Omental fat pad (tissue), 4 donors: ENCODE measurements at places on chromosomes 6 and 20.

DNA sequence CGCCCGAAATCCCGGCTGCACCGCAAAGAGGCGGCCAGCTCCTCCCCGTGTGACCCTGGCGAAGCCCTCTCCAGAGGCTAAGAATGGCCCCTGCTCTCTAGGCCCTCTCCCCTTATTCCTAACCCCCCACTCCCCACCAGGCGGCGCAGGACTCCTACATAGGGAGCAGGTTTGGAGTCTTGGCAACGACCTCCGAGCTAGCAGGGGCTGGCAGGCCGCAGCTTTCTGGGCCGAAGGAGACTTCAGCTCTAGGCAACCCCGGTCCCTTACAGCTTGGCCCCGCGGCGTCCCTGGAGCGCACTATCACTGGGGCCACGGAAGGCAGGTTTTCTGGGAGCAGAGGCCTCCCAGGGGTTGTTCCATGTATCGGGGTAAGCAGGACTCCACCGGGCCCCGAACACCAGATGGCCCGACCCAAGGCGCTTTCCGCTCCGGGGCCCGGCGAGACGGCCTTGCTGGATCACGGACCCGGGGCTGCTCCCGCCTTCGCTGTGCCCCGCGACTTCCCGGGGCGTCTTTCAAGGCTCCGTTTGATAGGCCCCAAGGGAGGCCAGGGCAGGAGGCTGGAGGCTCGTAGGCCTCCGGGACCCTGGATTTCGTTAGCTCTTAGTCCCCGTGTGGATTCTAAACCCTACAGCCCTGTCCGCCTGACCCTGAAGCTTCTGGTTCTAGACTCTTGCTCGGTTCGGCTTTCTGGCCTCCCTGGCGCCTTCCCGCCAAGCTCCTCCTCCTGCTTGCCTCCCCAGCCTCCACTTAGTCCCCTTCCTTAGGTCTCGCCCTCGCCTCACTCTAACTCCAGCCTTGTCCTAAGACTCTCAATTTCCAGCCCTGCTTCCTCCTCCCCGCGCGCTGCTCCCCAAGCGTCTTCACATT is 1.9 kb downstream of the SLC32A1 start:
- DNase-seq: no peak

- DNase-seq: no peak
These were observed 1.2 kb downstream of the OGFRL1 start for GRCh38 chr6:71289802-71290175.

GRCh38 chr20:59137532-59137931 is 26.1 kb upstream of the ZNF831 start:
- DNase-seq: no peak

- no peak for DNase-seq
These were observed 2.0 kb downstream of the EDEM2 start for GRCh38 chr20:35145141-35145564.

DNA sequence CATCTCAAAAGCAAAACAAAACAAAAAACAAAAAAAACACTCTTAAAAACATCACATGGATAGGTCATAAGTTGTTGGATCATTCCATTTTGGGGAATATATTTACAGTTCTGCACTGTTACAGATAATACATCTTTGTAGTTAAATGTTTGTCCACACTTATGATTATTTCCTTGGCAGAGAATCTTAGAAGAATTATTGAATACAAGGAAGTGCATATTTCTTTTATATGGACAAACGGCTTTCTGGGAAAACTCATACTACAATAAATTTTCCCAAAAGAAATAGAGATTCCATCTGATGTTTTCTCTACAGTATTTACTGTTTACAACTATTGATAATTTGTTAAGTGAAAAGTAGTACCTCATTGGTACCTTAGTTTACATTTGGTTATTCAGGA is 33.8 kb downstream of the GMPR start:
- no peak for DNase-seq

DNA sequence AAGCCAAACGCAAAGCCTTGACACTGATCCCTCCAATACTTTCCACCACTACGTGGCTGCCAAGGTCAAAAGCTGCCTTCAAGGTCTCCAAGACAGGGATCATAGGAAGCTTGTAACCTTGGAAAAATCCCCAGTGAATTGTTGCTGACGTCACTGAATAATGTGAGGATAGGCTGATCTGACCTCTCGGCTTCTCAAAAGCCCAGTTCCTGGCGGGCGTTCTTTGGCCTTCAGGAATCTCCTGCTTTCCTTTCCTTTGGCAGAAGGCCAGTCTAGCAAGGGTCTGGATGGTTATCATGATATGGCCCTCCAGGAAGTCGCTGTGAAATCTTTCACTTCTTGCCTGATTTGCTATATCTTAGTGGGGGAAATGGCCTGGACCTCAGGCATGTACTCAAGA is 61.4 kb upstream of the TNFAIP3 start:
- DNase-seq: no peak

GRCh38 chr20:32749914-32750637 is 6.8 kb upstream of the COMMD7 start:
- no peak for DNase-seq

DNA sequence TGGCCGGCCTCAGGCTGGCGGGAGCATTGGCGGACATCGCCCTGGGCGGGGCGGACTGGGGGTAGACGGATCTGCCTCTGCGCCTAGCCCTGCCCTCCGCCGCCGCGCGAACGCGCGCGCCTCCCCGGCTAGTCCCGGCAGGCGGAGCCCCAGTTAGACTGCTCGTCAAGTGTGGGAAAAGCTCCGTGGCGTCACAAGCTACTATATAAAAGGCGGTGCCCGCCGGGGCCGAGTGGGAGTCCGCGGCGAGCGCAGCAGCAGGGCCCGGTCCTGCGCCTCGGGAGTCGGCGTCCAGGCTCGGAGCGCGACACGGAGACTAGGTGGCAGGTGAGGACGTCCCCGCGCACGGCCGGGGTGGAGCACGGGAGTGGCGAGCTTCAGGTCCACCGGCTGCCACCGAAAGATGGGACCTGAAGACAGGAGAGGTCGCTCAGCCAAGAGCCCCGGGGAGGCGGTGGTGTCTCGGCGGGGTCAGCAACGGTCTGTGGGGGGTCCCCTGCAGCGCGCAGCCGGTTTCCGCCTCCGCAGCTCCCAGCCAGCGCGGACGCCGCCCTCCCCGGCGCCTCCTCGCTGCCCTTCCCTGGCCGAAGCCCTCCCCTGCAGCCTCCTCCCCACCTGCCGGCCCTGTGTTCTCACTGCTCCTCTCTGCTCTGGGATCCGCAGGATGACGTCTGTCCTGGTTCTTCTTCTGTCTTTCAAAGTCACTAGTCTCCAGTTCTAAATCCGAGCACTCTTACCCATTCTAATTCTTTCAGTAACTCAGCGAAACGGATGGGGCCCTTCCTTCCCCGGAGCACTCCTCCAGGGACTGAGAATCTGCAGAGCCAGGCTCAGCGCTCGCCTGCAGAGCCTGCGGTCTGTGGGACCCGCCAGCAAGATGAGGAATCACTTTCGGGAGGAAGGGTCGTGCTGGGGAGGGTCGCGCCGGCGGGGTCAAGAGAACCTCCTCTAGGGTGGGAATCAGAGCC is 4.3 kb upstream of the RIPK1 start:
- peak; percentile 84 for DNase-seq

DNA sequence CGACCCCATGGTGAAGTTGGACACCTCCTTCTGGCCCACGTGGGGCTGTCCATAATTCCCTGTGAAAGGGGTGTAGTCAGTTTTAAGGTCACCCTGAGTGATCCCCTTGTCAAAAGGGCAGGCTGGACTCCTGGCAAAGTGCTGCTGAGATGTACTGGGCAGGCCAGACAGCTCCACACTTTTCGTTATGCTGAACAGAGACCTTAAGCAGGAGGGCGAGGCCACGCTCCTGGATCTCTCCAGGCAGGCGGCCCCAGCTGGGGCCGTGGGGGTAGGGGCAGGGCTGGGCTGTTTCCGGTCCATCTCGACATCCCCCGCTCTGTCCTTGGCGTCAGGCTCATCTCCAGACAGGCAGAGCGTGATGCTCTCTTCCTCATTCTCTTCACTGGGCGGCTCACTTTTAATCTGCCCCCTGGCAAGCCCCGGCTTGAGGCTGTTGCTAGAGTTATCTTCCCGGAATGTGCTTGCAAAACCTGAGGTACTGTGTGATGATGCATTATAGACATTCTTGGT is 56.7 kb downstream of the GJA10 start:
- DNase-seq: no peak

- no peak for DNase-seq
These were observed 218.2 kb downstream of the ZDHHC14 start for GRCh38 chr6:157599191-157599590.

DNA sequence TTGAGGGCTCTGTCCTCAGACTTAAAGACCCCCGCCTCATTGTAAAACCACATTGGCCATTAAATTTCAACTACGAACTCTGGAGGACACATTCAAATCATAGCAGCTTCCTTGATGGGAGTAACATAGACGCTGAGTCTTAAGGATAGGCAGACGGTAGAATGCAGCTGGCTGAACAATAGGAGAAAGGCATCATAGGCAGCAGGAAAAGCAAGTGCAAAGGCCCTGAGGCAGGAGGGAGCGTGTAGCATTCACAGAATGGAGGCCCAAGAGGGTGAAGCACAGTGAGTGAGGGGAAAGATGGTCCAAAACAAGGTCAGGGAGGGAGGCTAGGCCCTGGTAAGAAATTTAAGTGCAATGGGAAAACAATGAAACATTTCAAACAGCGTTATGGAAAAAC is 8.6 kb upstream of the PFDN4 start:
- DNase-seq: no peak

DNA sequence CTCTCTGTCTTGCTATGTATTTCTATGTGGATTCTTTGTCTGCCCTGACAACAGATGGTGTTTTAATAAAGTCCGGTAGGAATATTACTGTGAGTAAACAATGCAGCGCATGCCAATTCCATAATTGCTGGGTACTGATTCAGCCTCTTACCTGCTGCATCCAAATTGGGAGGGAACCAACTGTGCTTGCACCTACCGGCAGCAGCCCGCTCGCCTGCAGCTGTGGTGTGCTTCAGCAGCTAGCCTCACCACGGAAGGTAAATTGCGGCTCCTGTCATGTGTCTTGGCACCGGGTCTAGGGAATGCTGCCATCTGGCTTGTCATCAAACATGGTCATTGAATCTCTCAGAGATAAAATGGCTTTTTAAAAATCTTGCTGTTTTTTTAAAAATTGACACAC is 704.8 kb upstream of the SLC35B3 start:
- no peak for DNase-seq

DNA sequence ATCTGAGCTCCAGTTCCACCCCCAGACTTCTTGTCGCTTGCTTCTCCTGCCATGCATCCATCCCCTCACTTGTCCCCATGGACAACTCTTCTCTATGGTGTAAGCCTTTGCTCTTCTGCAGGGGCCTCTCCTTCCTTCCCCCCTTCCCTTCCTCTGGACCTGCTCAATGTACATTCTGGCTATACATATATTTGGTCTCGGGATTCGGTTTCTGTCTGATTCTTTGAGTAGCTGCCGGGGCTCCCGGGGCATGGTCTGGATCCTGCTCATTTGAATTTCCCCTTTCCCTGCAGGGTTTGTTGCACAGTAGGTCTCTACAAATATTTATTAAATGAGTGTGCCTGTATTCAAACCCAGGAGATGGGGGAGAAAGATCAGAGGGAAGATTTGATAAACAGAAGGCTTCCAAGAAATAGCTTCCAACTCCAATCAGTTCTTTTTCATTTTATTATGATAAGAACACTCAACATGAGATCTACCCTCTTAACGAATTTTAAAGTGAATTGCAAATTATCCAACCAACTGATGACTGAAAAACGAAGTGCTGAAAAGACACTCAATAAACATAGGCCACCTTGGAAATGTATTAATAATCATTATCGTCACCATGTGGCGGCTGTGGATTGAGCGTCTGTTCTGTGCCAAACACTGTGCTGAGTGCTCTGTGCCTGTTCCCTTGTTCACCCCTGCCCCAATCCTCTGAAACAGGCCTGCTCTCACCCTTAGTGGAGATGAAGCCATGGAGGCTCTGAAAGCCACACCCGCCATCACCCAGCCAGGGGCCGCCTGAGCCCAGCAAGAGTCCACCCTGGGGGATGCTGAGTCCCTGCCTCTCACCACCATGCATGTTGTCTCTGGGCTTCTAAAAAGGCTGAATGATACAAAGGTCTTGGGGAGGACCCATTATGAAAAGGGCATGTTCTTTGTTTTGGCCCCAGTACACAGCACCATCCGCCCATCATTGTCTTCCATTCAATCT is 34.3 kb upstream of the APCDD1L start:
- no peak for DNase-seq

GRCh38 chr6:47278545-47278944 is 31.2 kb downstream of the TNFRSF21 start:
- no peak for DNase-seq

DNA sequence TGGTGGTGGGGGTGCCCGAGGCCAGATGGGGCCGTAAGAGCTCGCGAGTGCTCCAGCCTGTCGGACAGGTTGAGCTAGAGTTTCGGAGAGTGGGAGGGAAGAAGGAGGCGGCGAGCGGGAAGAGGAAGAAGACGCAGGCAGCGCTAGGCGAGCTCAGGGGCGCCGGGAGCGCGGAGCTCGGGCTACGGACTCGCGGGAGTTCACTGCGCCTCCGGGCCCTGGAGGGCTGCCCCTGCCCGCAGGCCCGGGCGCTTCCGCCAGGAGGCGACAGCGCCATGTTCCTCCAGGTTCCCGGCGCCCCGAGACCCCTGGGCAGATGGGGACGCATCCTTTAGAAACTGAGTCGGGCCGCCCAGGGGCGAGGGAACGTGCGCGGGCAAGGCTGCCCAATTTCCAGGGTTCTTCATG is 984 bp downstream of the TFAP2C start:
- DNase-seq: no peak

DNA sequence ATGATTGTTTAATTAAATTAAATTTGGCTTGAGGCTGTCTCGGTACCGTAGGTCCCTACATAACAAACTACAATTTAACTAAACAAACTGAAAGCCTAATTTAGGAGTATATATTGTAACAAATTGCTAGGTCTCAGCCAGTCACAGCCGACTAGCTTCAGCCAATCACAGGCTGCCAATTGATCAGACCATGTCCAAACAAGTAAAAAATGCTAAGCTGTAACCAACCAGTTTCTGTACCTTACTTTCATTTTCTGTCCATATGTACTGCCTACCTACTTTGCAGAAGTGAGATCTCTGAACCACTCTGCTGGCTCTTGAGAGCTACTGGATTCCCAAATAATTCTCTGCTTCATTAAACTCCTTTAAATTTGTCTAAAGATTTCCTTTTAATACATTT is 648.0 kb upstream of the GJE1 start:
- no peak for DNase-seq

- DNase-seq: no peak
These were observed 106.7 kb upstream of the INSM1 start for GRCh38 chr20:20261159-20261558.

- DNase-seq: no peak
These were observed 107.5 kb downstream of the THEMIS start for GRCh38 chr6:127793396-127793795.
